ENCODE measurements at places on chromosomes 5 and 9.

GRCh38 chr5:23639326-23639725 lies 131.9 kb downstream of the PRDM9 start:
- no peak for DNase-seq

- no peak for DNase-seq
Measured at GRCh38 chr9:133269537-133270362, 5.3 kb downstream of the ABO start.

- DNase-seq, result no peak
Measured at GRCh38 chr9:119078015-119078414, 291.2 kb downstream of the BRINP1 start.

DNA sequence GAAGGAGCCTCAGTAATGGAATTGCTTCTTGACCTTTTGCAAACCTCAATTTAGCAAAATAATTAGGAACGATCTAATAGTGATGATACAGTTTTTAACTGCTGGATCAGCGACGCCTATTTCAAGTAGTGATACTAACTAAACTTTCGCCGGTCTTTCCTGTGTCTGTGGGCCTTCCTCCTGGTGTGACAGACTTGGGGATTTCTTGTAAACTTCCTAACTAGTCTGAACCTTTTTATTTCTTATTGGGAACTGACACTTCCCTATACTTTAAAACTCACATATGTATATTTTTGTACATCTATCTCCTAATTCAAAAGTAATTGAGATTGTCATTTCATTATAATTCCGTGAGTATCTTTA lies 15.2 kb downstream of the ITGA1 start:
- DNase-seq, result no peak

DNA sequence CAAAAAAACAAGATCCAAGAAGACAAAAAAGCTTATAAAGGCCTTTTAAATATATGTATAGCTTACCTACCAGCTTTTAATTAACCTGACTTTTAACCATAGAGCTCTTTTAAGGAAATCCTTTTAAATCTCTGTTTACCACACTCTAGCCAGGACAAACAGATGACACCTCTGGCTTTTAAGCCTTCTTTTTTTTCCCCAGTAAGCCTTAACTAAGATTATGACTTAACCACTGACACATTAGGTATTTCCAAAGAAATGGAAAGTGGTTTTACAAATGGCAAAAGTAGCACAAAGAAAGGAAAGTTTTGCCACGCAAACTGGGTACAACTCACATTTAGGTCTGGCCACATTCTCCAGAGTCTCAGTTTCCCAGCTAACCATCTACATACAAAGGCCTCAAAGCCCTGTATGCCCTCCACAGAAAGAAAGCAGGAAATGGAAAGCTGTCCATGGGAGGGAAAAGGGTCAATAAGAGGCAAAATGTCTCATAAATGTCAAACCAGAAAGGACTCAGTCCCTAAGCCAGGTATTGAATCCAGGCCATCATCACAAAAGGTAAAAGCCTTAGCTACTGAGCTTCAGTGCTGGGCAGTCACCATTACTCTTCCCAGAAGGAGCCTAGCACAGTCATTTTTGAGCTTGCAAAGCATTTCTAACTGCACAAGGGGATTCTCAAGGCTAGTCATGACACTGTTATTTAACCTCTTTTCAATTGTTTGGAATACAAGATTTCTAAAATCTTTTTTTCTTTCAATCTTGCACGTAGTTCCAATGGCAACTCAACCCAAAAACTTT lies 19.7 kb downstream of the TMEM161B start:
- no peak for DNase-seq

GRCh38 chr9:109956717-109957440 lies 176.9 kb downstream of the PALM2AKAP2 start:
- no peak for DNase-seq

DNA sequence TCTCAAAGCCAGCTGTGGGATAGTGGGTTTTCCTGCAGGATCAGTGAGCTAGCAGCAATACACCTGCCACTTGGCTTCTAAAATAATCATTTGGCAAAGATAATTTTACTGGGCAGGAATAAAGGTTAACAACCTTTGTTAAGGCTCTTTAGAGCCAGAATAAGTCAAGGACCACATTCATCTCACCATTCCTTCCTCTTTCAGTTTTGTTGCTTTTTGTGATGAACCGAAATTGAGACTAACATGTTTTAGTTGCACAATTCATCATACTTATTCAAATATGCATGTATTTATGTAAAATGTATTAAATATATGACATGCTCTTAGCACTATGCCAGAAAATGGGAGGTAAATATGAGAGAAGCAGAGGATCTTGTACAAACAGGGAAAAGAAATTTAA lies 824.4 kb upstream of the TYRP1 start:
- no peak for DNase-seq

DNA sequence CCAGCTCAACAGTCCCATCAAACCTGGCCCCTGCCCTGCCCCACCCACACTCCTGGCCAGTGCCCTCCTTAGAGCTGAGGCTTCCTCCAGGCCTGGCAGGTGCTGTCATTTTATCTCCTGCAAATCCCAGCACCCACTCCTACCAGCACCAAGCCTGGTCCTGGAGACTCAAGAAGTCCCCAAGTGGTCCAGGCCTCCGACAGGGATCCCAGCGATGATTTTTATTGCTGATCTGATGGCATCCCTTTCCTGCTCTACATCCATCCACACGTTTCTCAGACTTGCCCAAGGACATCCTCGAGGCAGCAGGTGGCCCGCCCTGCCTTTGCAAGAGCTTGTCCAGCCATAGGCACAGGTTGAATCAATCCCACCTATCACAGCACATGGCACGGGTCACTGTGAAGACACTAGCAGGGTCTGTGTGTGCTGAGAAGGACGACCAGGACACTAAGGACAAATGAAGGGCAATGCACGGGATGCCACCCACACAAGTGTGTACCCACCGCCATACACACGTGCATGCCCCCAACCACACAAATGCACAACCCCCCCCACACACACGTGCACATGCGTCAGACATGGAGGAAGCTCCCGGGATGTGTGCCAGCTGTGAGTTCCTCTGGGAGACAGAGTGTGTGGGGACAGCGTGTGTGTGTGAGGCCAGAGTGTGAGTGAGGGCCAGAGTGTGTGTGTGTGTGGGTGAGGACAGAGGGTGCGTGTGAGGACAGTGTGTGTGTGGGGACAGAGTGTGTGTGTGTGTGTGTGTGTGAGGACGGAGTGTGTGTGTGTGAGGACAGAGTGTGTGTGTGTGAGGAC lies 62.4 kb upstream of the UBAC1 start:
- DNase-seq, result no peak

DNA sequence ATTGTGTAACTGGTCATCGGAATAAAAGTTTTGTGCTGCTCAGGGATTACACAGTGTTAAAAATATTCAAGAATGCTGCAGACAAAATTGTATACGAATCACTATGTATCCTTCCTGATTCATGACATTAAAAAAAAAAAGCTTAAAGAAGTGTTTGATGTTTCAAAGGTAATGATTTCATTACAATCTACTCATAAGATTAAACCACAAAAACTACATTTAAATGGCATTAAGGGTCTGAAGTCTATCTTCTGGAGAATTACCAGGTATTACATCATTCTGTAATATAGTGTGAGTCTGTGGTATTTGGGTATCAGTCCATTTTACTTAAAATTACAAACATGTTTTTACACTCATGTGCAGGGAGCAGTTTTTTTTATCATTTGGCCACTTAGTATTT lies 324.4 kb downstream of the NDUFS4 start:
- no peak for DNase-seq

- no peak for DNase-seq
Measured at GRCh38 chr5:131491749-131492148, 143.3 kb downstream of the RAPGEF6 start.

DNA sequence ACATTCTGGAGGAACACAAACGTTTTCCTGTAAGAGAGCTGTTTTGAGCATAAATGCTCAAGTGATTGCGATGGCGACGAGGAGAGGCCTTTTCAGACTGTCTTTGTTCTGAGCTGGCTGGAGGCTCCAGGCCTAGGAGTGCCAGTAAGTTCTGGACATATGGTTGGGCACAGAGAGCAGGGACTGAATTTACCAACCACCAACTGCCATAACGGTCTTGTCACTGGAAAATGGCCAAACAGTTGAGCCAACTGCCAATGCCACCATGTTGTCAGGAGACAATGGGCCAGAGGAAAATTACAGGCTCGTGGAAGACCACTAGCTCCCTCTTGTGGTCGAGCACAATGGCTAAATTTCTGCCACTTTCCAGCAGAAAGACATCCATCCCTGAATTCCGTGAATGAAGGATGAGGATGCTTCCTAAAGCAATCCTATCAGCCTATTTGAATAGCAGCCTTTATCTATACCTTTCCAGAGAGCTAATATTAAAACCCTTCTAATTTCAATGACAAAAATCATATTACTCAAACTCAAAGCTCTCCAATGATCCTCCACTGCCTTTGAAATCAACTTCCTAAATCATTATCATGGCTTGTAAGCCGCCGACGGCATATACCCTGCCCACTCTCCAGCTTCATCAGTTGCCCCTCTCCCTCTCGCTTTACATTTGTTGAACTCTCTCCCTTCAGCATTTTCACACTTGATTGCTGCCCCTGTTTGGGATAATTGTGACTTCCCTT lies 66.9 kb upstream of the GLIS3 start:
- DNase-seq, result no peak

DNA sequence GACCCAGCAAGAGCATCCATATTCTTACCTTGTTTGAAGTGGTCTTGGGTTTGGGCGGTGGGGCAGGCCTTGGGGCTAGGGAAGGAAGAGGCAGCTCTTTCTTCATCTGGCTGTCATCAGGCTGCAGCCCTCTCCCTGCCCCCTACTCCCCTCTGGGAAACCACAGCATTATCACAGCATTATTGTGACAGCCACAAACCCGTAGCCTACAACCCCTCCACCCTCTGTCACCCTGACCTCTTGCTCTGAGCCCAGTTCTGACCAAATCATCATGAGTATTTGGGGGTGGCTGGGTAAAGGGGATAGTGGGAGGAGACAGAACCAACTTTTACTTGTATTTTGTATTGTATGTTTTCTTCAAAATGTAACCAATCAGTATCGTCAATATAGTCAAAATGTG lies 94.3 kb upstream of the ARRDC3 start:
- no peak for DNase-seq

- no peak for DNase-seq
Measured at GRCh38 chr5:84213212-84213611, 171.5 kb downstream of the EDIL3 start.

- no peak for DNase-seq
Measured at GRCh38 chr5:149403923-149404745, 25.0 kb upstream of the IL17B start.

DNA sequence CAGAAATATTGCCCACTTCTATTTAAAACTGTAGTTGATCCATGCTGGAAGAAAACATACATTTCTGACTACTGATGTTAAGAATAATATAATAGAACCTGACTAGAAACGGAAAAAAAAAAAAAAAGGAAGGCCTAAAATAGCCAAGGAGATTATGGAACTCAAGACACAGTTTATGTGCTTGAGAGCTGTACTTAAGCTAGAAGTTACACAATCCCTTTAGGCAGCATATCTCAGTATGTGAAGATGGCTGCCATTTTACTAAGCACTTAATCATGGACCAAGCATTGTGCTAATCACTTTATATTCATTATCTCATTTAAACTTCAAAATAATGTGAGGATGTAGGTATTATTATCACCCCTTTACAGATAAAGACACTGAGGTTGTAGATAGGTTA lies 73.0 kb upstream of the NR4A3 start:
- no peak for DNase-seq

- DNase-seq, result no peak
Measured at GRCh38 chr9:113245894-113246293, 24.6 kb downstream of the SLC31A1 start.

DNA sequence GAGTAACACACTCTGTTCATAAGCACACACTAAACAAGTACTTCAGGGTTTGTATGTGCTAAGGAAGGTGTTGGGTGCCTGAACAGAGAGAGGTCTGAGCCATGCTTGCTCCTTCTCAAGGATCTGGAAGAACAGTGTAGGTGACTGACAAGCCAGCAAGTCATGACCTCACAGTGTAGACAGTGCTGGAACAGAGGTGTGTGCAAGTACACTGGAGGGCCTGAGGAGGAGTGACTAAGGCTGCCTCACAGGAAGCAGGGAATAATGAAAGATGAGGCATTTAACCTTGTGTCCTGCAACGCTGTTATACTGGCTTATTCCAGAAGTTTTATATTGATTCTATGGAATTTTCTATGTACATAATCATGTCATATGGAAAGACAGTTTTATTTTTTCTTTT lies 83.9 kb downstream of the TMEM174 start:
- no peak for DNase-seq

DNA sequence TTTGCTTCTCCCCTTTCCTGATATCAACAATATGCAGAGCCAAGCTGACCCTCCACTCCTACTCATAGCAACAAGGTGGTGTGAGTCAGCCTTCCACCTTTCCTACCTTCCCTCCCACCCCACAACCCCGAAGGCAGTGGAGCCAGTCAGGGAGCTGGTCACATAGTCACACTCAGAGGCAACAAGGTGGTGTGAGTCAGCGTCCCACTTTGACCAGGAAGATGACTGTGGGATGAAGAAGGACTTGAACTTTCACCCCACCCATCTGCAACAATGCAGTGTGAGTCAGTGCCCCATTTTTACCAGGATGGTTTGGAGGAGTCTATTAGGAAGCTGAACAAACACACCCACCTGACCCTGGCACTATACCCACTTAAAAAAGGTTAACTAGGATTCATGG lies 30.1 kb upstream of the ZNF782 start:
- DNase-seq, result no peak

- no peak for DNase-seq
Measured at GRCh38 chr5:65279603-65280002, 202.1 kb downstream of the ADAMTS6 start.

DNA sequence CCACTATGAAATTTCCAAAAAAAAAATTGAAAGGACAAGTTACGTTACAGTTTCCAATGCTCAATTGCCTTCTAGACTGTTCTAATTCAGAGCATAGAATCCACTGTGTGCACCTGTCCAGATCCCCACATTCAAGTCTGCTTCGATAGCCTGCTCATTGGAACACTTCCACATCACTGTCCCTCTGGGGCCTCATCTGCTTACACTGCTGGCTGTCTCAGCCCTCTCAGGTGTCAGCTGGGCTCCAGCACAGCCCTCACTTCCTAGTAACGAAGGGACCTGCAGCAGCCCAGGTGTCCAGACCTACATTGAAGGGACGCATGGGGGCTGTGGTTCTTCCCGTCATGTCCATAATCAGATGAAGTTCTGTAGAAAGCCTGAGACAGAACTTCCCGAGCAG lies 94.3 kb upstream of the EMB start:
- DNase-seq, result no peak

GRCh38 chr9:101438523-101438922 lies 2.9 kb upstream of the ALDOB start:
- DNase-seq, result no peak

- no peak for DNase-seq
Measured at GRCh38 chr5:10719965-10720364, 41.1 kb downstream of the DAP start.

GRCh38 chr5:147437161-147437596 lies 72.7 kb downstream of the DPYSL3 start:
- DNase-seq, result no peak
